ENCODE measurements at places on chromosomes 11 and 22.

GRCh38 chr11:72061739-72062396, 18.5 kb downstream of the NUMA1 start:
- no peak for DNase-seq

DNA sequence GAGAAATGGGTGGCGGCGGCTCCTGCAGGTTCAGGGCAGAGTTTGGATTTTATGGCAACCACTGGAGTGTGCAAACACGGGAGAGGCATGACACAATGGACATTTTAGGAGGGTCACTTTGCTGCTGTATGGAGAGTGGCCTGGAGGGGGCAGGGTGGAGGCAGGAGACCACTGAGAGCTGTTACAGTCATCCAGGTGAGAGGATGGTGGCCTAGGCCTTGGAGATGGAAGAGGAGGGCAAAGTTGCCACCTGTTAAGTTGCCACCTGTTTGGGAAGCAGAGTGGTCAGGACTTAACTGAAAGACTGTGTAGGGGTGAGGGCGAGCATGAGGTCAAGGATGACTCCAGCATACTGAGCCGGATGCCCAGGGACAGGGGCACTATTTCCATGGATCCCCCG, 2.3 kb upstream of the RAD9A start:
- DNase-seq, result no peak

DNA sequence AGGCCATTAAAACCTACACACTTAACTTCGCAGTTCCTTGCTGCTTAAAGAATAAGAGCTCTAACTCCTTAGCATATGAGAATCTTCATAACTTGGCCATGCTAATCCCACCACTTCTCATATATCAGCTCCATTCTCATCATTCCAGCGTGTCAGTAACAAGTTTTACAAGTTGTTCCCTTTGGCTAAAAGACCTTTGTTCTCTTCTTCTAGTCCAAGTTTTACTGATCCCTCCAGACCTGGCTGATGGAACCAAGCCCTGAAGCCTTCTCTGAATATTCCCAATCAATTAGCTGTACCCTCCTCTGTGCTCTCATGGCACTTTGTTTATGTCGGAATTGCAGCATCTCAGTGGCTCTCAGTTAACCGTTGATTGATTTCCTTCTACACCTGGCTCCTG, 35.8 kb downstream of the GAB2 start:
- peak; percentile 51 for DNase-seq

GRCh38 chr22:43446037-43446803, 34.4 kb downstream of the MPPED1 start:
- no peak for DNase-seq

GRCh38 chr11:24705474-24705873, 208.6 kb downstream of the LUZP2 start:
- no peak for DNase-seq

DNA sequence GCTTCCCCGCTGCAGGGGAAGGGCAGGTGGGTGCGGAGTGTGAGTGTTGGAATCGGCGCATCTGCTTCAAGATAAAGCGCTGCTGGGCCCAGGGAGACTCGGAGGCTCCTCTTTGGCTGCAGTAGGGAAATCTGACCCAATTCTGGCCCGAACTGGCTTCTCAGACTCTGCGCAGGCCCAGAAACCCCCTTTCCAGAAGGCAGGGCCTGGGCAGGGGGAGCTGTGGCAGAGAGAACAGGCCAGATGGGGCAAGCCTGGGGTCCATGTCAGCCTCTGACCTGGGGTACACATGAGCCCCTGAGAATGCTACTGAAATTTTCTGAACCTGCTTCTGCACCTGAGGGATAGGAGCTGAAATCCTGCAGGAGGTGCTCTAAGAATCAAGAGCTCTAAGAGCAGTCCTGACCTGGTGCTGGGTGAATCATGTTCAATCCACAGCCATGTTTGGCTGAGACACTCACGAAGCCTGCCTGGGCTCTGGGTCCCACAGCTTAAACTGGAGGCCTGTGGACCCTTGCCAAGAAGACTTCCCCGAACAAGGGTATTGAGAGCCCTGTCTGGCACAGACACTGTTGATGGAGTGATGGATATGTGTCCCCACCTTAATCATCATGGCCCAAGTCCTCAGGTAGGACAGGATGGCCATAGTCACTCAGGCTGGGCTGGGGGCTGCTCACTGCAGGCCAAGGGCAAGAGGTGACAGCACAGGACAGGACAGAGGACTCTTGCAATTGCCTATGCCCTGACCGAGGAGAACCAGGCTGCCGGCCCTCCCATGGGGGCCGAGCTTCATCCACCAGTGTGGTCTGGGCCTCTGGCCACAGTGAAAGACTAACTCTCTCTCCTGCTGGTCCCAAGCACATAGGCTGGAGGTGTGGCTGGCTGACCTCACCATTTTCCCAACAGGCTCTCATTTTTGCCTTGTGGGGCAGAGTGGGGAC, 6.9 kb downstream of the RAB3IL1 start:
- no peak for DNase-seq

All from EH (cell line).